Stimulated activated CD8-positive, alpha-beta memory T cell treated with anti-CD3 and anti-CD28 coated beads, Interleukin-15, amount 100 ng/mL, for 24 hours (primary cell): ENCODE measurements at places on chromosomes 4 and X.

- no peak for DNase-seq
Observed at GRCh38 chrX:72073633-72074032, 58.1 kb downstream of the RTL5 start.

GRCh38 chr4:157722146-157722545, 450.7 kb downstream of the GASK1B start:
- no peak for DNase-seq

DNA sequence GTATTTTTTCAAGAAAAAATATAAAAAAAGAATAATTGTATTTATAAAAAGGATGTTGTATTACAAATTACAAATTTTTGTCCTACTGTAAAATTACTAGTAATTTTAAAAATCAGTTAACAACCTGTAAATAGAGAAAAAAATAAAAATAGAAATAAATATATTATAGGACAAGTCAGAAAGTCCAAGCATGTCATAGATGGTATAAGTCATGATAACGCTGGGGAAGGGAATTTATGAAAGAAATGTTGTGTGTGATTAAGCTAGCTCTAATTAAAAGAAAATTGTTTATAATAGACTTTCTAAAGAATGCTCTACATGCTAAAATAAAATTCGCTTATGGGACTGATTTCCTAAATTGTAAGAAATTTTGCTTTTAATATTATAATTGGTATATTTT, 2329.9 kb downstream of the ARAP2 start:
- DNase-seq, result no peak

- no peak for DNase-seq
Observed at GRCh38 chr4:84583876-84584380, 1.0 kb downstream of the CDS1 start.

- DNase-seq, result no peak
Observed at GRCh38 chr4:96154676-96155075, 314.8 kb downstream of the PDHA2 start.

GRCh38 chr4:183912585-183912984, 7.5 kb downstream of the STOX2 start:
- no peak for DNase-seq
